Activated CD4-positive, alpha-beta T cell treated with anti-CD3 and anti-CD28 coated beads, Interleukin-2, amount 10 ng/mL, durations not matched to agents 24 days and 14 days (primary cell): ENCODE measurements at places on chromosomes 5 and 9.

- DNase-seq, result no peak
These were observed 56.4 kb downstream of the SPEF2 start for GRCh38 chr5:35674049-35674448.

DNA sequence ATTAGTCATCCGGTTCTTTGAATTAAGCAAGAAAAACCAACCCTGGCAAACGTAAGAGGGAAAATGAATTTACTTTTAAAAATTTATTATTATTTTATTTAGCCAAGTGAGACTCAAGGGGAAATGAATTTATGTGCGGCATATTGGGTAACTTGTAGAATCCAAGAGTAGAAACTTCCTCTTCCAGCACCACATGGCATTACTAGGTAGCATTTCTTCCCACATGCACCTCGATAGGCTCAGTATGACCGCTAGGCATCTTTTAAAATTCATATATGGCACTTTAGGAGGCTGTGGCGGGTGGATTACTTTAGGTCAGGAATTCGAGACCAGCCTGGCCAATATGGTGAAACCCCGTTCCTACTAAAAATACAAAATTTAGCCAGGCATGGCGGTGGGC is 17.6 kb upstream of the MYO10 start:
- DNase-seq, result no peak

DNA sequence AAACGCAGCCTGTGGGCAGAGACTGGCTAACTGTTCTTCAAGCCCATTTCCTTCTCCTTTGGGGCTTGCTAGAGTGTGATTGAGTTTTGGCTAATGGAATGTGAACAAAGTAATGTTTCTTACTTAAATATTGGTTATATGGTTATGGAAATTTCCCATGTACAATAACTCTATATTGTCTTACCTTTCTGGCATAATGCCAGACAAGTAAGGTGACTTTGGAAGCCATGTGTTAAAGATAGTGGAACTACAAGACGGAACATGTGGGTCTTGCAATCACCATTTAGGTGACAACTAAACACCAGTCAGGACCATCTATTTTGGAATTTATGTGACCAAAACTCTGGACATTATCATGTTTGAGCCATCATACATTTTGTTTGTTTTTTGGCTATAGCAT is 260.2 kb downstream of the CCDC171 start:
- no peak for DNase-seq

- no peak for DNase-seq
These were observed 260.3 kb upstream of the KLF4 start for GRCh38 chr9:107749787-107750444.

DNA sequence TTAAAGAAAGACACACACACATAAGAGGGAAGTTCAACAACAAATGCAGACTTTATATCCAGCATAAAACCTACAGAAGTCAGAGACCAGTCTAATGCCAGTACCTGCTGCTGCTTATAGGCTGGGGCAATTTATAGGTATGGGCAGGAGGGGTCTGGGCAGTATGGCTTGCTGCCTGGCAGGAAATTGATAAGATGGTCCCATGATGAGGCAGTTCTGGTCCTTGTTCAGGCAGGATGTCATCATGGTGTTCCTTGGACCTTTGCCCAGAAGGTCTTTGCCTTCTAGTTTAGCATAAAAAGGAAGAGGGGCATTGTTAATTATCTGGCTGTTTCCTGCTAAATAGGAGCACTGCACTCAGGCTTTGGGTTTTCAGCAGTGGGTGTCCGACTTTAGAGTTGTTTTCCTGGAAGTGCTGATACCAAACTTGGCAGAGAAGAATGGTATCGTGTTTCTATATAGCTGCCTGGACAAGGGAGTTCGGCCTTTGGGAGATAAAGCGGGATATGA is 10.4 kb upstream of the PDCD1LG2 start:
- no peak for DNase-seq

DNA sequence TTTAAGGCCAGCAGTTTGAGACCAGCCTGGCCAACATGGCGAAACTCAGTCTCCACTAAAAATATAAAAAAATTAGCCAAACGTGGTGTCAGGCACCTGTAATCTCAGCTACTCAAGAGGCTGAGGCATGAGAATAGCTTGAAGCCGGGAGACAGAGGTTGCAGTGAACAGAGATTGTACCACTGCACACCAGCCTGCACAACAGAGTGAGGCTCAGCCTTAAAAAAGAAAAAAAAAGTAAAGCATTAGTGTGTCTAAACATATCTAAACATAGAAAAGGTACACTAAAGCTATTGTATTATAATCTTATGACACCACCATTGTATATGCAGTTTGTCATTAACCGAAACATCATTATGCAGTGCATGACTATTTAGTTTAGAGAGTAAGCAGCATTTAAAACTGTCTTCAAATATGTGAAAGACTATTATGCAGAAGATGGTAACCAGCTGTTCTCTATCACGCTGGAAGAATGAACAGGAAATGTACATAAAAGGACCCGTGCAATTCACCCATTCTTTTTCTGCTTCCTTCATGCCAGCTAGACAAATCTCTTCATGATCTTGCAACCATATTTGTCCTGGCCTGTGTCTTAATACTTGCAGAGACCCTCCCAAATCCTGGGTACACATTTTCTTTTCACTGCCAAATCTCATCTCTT is 58.6 kb downstream of the ITGA1 start:
- DNase-seq, result no peak

DNA sequence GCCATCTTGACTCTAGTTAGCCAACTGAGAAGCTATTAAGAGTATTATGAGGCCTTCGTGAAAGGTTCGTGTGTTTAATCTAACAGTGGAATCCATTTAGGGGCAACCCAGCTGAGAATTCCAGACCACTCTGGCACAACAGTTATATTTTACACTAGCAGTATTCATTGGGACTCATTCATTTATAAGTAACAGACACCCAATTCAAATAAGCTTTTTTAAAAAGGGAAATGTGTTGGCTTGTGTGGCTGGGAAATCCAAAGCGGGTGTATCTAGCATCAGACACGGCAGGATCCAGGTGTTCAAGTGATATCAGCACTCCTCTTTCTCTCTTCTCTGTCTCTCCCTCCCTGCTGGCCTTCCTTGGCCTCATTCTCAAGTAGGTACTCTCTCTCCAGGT is 46.0 kb upstream of the SHC3 start:
- DNase-seq, result no peak

- DNase-seq, result no peak
These were observed 14.0 kb upstream of the PRKAA1 start for GRCh38 chr5:40812125-40812524.
